ENCODE measurements at places on chromosomes 7 and 10.

DNA sequence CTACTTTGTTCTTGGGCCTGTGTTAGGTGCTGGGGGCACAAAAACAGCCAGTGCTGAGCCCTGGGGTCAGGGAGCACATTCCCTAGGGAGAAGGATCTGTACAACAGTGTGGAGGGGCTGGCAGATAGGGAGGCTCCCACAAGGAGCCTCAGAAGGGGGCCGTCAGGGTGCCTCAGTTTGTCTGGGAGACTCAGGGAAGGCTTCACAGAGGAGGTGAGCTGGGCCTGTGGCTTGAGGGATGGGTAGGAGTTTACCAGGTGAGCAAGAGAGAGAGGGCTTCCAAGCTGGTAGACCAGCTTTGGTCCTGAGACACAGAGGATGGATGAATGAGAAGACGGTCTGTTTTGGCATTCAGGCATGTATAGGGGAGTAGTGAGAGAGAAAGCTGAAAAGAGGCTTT lies 52.1 kb downstream of the CAMK1D start:
- no peak for DNase-seq

DNA sequence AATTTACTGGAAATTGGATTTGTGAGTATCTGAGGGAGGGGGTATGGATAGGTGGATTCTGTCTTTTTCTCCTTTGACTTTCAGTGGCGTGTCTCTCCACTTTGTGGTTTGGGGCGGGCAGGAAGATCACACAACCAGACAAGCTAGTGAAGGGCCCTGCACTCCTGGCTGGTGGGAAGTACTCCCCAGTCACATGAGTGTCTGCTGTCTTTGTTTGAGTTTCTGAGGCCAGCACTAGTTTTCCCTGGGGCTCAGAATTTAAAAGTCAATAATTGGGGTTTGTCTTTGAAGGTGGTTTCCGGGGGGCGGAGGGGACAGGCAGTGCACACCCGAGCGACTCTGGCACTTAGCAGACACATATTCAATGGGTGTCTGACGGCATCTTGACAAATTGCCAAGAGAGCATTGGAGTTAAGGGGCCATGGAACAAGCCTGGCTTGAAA lies 120.1 kb downstream of the WDFY4 start:
- DNase-seq, result no peak

DNA sequence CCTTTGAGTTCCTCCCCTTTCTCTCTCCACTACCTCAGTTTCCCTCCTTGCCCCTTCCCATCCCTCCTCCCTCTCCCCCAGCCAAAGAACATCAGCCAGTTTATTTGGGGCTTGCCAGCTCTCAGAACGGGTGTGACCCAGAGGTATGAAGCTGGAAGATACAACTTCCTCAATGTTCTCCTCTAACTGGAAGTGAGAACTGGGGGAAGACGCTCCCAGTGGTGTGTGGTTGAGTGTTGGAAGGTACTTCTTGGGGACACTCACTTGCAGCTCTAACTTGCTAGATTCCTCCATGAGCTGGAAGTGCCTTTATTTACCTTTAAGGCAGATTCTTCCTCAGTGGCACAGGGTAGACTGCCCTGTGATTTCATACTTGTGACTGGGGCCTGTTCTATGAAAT lies 110.5 kb upstream of the HABP2 start:
- DNase-seq, result no peak

- no peak for DNase-seq
These were observed 181.1 kb downstream of the SDHAF3 start for GRCh38 chr7:97298561-97298960.

- no peak for DNase-seq
These were observed 180.5 kb upstream of the CTBP2 start for GRCh38 chr10:125340903-125341302.

Data from activated CD8-positive, alpha-beta memory T cell treated with anti-CD3 and anti-CD28 coated beads, Interleukin-2, amount 50 U/mL, for 4 hours (primary cell).